ENCODE measurements at places on chromosomes 1 and 21. TPM values are rescaled to one million over a fixed set of nuclear protein-coding genes. Genes with fewer than 3 reads are reported as not detected.
A peak's percentile ranks its signal among the peaks of the same experiment; 100 is the strongest.

DNA sequence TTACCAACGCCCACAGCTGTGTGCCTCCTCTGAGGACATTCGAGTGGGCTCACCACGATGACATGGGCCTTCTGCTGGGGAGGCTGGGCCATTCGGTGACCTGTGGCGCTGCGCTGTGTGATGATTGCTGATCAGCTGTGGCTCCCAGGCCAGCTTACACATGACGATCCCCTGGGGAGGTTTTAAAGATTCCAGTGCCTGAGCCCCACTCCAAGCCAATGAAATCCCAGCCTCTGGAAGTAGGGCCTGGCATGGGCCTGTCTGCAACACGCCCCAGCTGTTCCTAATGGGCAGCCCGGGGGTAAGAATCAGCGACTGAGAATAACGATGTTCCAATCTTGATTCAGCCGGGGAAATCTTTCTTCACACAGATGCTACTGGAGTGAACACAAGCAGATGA, 153.7 kb downstream of the KCNJ6 start:
- no peaks in the 10 kb centered on the region for H3K36me3 ChIP-seq
- H3K27me3 ChIP-seq: no peaks in the 10 kb centered on the region
- no peak overlapping the region for H3K4me3 ChIP-seq
- no peak overlapping the region for H3K27ac ChIP-seq

The REG4 gene
- total RNA-seq: not detected

The UBE2U gene
- total RNA-seq: not detected

- H3K4me3 ChIP-seq: no peak overlapping the region
- no peak overlapping the region for H3K27ac ChIP-seq
- H3K27me3 ChIP-seq: peaks cover 8% of the 10 kb centered on the region
- H3K36me3 ChIP-seq: no peaks in the 10 kb centered on the region
- no peaks in the 10 kb centered on the region for H3K4me1 ChIP-seq
These were observed 238.4 kb downstream of the NPHP4 start for GRCh38 chr1:5753549-5754421.

- no peak overlapping the region for H3K4me3 ChIP-seq
- peaks cover 6% of the 10 kb centered on the region for H3K4me1 ChIP-seq
- no peaks in the 10 kb centered on the region for H3K36me3 ChIP-seq
- DNase-seq: no peak
These were observed 14.7 kb upstream of the CYYR1 start for GRCh38 chr21:26587736-26588201.

- peak overlapping the region; percentile 51 for H3K27ac ChIP-seq
- H3K4me3 ChIP-seq: no peak overlapping the region
- H3K36me3 ChIP-seq: no peaks in the 10 kb centered on the region
- H3K4me1 ChIP-seq: peaks cover 20% of the 10 kb centered on the region
- DNase-seq: peak; percentile 20
- H3K27me3 ChIP-seq: no peaks in the 10 kb centered on the region
These were observed 102.8 kb downstream of the RIPK4 start for GRCh38 chr21:41663805-41664788.

DNA sequence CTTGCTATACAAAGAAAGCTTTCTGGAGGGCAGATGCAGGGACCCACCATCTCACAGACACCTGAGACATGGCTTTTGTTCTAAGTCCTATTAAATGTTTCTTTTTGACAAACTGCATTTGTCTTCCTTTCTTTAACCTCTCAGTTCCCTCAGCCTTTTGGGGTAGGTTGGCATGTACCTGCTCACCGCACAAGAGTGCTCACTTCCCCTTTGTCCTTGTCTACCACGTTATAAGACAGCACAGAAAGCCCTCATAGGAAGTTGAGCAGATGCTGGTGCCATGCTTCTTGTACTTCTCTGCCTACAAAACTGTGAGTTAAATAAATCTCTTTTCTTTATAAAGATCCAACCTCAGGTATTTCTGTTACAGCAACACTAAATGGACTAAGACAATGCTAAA, 31.9 kb upstream of the RGS21 start:
- no peak overlapping the region for H3K4me3 ChIP-seq
- H3K36me3 ChIP-seq: no peaks in the 10 kb centered on the region
- no peak for DNase-seq
- H3K4me1 ChIP-seq: no peaks in the 10 kb centered on the region
- H3K27ac ChIP-seq: no peak overlapping the region

The AADACL3 gene
- not detected for total RNA-seq

DNA sequence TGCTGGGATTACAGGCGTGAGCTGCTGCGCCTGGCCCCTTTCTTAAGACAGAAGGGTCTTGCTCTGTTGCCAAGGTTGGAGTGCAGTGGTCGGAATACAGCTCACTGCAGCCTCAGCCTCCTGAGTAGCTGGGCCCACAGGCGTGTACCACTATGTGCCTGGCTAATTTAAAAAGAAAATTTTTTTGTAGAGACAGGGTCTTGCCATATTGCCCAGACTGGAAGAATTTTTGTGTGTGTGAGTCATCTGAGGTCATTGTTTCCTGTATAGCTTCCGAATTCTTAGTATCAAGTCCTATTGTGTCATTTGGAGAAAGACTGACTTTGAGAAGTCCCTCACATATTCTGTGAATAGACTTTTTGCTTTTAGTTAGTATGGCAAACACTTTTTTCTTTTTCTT, 4.7 kb downstream of the SZRD1 start:
- peaks cover 72% of the 10 kb centered on the region for H3K4me1 ChIP-seq
- peak; percentile 63 for DNase-seq
- peaks cover 54% of the 10 kb centered on the region for H3K36me3 ChIP-seq
- no peaks in the 10 kb centered on the region for H3K27me3 ChIP-seq
- no peak overlapping the region for H3K4me3 ChIP-seq
- H3K27ac ChIP-seq: peak overlapping the region; percentile 90

The KRTAP10-1 gene
- not detected for total RNA-seq

The KDM5B gene
- 27.6 TPM for total RNA-seq

GRCh38 chr1:2194319-2194897, at the start of gene FAAP20:
Gene FAAP20 (minus strand): TSS chr1:2194772. CDS start chr1:2194749, 23 bp downstream.
- H3K4me3 ChIP-seq: peak within 1 kb of the TSS; percentile 58
- DNase-seq: peak; percentile 66
- peaks cover 29% of the 10 kb centered on the region for H3K36me3 ChIP-seq
- peaks cover 36% of the 10 kb centered on the region for H3K4me1 ChIP-seq
- no peaks in the 10 kb centered on the region for H3K27me3 ChIP-seq

DNA sequence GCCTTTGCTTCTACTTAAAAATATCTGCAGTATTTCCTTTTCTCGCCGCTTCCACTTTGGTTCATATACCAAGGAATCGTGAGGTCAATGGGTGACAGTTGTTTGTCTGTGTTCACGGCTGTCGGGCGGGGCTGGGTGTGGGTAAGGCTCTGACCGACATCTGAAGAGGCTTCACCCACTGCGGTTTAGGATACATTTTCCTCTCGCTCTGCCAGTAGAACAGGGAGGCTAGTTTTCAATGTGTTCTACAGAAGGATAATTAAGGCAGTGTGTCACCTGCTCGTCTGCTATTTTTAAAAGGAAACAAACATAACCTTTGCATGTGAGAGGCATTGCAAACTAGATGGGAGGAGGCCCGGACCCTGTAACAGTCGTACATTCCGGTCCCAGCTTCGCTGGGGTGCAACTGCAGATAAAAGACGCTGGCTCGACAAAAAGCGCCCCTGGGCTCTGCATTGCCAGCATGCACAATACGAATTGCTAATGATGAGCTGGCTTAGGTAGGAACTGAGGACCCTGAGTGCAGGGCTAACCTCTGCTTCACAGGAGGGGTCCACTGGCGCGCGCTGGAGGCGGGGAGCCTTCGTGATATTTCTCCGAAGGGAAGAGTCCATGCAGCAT, 8.5 kb upstream of the ERG start:
- H3K4me3 ChIP-seq: no peak overlapping the region
- H3K4me1 ChIP-seq: peaks cover 35% of the 10 kb centered on the region
- no peaks in the 10 kb centered on the region for H3K27me3 ChIP-seq
- H3K27ac ChIP-seq: no peak overlapping the region
- H3K36me3 ChIP-seq: no peaks in the 10 kb centered on the region

GRCh38 chr1:217425422-217425821, 205.5 kb downstream of the GPATCH2 start:
- no peaks in the 10 kb centered on the region for H3K4me1 ChIP-seq
- H3K36me3 ChIP-seq: no peaks in the 10 kb centered on the region
- H3K4me3 ChIP-seq: no peak overlapping the region
- no peak for DNase-seq

DNA sequence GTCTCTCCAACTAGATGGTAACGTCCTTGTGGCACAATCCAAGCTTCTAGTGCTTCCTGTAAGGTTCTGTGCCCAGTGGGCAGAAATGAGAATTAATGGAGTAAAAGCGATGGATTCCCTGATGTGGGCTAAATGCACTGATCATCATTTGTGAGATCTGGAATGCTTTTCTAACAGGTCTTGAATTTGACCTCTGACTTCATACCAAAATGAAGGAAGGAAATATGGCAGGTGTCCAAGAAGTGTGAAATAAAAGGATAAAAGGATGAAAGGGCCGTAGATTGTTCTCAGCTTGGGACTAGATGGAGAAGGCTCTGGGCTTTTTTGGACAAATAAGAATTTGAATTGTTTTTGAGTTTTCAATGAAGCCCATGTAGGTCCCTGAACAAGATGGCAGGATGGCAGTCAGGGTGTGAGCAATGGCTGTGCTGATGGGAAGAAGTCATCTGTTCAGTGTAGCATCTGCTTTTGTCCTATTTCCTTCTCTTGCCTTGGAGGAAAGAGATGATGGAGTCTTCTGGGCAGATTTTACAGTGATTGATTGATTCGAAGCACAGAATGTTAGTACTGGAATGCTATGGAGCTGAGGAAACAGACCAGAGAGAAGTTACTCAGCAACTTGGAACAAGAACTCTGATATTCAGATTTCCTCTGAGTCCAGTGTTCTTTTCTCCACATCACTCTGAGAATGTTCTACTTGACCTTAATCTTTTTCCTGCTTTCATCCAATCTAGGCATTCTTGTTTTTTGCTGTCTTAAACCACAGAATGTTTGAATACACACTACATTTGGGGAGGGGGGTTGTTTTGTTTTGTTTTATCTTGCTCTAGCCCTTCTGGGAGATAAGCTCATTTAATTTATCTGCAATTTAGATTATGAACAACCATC, 286.0 kb downstream of the HLX start:
- no peaks in the 10 kb centered on the region for H3K36me3 ChIP-seq
- peaks cover 23% of the 10 kb centered on the region for H3K4me1 ChIP-seq
- no peak overlapping the region for H3K27ac ChIP-seq
- DNase-seq: no peak
- no peaks in the 10 kb centered on the region for H3K27me3 ChIP-seq
- no peak overlapping the region for H3K4me3 ChIP-seq

DNA sequence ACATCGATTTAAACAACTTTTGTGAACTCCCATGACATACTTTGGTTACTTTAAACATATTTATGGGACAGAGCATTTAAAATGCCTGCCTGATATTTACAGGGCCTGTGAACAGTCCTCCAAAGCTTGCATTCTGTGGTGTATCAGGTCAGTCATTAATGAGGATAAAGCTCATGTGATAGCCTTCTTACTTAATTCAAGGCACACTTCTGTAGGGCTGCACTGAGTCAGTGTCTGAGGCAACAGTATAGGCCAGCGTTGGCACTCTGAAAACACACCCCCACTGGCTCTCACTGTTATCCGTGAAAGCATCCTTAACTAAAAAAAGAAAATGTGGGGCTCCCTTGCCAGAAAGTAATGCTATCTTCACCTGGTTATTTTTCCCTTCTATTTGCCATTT, 200.0 kb downstream of the NFIA start:
- no peak overlapping the region for H3K4me3 ChIP-seq
- no peak overlapping the region for H3K27ac ChIP-seq
- H3K4me1 ChIP-seq: no peaks in the 10 kb centered on the region
- no peaks in the 10 kb centered on the region for H3K36me3 ChIP-seq
- no peaks in the 10 kb centered on the region for H3K27me3 ChIP-seq
- DNase-seq: no peak

Measured in SJSA1 (cell line).